NCI-H1105 treated with DMSO at 0.1 percent for 48 hours (cell line): ENCODE measurements at places on chromosomes 6 and 20.

DNA sequence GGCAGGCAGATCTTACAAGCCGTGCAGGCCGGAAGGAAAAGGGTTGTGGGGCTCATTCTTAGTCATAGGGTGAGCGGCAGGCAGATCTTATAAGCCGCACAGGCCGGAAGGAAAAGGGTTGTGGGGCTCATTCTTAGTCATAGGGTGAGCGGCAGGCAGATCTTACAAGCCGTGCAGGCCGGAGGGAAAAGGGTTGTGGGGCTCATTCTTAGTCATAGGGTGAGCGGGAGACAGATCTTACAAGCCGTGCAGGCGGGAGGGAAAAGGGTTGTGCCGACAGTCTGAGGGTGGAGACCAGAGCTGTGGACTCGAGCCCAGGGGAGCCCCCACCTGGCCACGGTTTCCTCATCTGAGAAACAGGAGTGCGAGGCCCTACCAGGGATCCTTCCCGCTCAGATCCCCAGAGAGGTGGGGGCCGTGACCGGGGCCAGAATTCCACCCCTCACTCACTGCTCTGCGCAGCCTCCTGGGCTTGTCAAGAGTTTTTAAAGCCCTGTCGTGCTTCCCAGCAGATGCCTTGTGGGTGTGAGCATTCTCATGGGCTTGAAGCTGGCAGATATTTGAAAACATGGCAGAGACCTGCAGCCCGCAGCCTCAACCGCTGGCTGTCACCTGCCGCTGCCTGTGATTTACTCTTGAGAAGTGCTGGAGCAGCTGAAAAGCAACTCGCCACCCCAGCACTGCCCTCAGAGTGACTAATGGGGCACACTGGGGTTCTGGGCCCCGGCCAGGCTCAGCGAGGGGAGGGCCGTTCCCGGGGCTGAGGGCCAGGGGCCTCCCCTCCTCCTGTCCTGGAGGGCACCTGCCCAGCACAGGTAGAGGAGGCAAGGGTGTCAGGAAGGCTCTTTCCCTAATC lies 31.9 kb downstream of the NTSR1 start:
- no peak for DNase-seq

- no peak for DNase-seq
These were observed 44.2 kb downstream of the NOX3 start for GRCh38 chr6:155411154-155412052.

DNA sequence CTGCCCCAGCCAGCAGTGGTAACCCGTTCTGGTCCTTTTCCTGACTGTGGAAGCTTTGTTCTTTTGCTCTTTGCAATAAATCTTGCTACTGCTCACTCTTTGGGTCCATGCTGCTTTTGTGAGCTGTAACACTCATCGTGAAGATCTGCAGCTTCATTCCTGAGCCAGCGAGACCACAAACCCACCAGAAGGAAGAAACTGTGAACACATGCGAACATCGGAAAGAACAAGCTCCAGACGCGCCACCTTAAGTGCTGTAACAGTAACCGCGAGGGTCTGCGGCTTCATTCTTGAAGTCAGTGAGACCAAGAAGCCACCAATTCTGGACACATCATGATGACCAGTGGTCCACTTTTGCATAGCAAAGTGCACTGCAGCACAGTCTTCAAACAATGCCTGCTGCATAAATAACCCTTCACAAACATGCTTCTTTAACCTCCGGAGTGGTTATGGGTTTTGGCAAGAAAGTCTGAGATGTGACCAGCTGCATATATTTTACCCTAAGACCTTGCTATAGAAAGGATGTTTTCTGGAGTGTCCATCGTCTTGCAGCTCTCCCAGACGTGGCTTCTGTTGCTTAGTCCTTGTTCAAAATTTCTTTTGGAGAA lies 8.9 kb upstream of the MUC22 start:
- DNase-seq = no peak

DNA sequence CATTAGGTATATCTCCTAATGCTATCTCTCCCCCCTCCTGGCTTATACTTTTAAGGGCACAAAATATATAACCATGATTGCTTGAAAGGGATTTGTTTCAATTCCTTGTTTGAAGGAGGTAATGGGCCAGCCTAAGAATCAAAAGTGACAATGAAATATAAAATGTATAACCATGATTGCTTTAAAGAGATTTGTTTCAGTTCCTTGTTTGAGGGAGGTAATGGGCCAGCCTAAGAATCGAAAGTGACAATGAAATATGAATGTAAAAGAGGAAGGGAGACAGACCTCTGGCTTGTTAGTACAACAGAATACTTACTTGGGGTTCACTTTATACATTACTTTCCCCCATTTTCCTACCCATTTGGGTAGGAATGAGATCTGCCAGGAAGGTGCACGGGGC lies 55.5 kb downstream of the FOXC1 start:
- no peak for DNase-seq

DNA sequence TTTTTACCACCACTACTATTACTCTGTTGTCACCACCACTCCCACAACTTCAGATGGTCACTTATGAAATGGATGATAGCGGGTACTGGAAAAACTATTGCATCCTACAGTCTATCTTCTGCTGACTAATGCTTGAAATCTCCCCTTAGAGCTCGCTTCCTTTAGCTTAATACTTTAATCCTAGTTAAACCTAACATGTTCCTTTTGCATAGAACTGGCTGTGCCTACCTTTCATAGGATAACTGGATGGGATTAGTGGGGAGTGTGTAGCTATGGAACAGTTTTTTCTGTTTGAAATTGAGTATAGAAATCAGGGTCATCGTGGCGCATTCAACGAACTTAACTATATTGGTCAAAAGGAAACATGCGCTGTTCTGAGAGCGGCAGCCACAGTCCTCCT lies 294.7 kb downstream of the FARS2 start:
- DNase-seq = no peak
